Hypothalamus (tissue), 51 donors: ENCODE measurements at places on chromosomes 12 and 14.

GRCh38 chr12:89062996-89063395, 289.3 kb downstream of the DUSP6 start:
- DNase-seq = no peak

DNA sequence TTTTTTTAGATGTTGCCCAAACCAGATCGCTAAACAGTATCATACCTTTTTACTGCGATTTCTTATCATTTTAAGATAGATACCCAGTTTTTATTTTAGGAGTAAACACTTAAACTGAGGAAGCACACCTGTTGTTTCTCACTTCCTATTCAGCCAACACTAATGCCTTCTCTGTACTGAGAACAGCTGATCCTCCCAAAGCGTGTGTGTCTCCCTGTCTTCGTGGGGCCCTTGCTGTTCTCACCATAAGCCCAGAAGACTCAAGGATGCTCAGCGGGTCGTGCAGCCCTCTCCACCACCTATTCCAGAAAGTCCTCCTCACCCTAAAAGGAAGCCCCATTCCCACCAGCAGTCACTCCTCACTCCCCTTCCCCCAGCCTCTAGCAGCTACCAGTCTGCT, 14.8 kb downstream of the PPP2R5C start:
- DNase-seq = no peak

DNA sequence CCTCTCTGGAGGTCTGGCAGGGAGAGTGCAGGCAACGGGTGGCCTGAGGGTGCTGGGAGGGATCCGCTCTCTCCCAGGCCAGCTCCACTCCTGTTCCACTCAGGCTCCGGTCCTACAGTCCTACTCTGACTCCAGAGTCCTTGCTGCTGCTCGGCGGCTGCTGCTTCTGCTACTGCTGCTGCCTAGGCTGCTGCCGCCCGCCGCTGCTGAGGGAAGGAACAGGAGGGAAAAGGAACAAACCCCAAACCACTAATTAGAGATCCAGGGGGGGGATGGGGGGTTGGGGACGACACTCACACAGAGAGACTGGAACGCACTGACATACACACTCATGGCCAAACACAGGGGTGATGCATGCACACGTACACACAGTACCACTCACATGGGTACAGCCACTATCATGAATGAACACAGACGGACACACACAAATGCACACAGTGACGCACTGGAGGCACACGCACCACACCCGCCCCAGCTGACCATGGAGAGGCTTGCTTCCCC, at the start of gene SP7:
TSS of gene SP7 (minus strand) at position 174 of the 501 bp plus-strand sequence. CDS start 708 bp downstream, outside the sequence.
- DNase-seq = no peak

DNA sequence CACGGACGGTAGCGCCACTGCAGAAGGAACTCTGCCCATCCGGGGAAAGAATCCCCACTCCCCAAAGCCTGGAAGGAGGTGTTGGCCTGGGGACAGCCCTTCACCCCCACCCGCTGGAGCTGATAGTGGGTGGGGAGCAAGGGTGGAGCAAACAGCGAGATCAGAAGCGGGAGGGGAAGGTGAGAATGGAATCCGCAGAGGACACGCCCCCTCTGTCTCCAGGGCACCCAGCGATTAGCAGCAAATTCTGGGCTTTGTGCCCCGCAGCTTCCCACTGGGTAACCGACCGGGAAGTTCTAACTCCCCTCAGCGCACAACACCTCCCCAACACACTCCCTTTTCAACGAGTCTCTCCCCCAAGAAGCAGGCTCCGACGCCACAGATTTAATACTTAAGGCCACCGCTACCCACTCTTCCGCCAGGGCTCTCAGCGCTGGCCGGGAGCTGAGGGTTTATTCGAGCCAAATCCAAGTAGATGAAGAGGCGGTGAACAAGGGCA, 1.4 kb downstream of the SLC25A29 start:
- DNase-seq = no peak

DNA sequence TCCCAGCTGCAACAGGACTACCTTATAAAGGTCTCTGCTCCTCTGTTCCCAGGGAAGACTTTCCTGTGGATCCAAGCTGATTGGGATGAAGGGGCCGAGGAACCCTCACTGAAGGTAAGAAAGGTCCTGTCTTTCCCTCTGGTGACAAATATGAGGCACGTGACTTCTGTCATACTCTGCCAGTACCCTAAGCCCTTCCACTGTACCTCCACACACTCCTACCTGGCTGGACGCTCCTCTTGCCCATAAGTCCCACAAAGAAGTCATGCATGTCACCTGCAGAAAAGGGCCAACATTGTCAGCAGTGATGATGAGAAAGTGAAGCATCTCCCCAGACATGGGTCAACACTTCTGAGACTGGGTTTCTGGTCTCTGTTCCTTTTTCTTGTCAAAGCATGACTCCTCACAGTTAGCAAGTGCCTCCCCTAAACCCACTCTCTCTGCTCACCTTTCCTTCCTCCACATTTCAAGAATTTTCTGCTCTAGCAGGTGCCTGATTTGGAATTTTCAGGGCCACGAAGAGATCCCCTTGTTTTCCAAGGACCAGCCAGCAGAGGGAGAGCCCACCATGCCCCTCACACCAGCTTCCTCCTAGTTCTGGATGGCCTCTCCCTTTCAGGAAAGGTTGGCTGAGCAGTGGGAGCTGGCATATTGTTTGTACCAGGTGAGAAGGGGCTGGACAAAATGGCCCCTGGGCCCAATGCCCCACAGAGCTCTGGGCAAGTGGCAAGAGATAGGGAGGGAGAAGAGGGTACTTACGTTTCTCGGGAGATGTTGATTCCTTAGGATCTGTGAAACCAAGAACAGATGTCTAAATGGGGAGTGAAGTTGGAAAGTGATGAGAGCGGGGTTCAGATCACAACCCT, 3.5 kb downstream of the TAC3 start:
- DNase-seq = no peak

- DNase-seq = no peak
These were observed 101.7 kb downstream of the RTN1 start for GRCh38 chr14:59768855-59769375.

GRCh38 chr12:123889848-123890535, 82.6 kb downstream of the CCDC92 start:
- DNase-seq = no peak
